Hematopoietic multipotent progenitor cell treated with erythropoietin and hydrocortisone succinate and interleukin-3 and kit ligand, for 6 days (in vitro differentiated cells): ENCODE measurements at places on chromosomes 2 and 18.

DNA sequence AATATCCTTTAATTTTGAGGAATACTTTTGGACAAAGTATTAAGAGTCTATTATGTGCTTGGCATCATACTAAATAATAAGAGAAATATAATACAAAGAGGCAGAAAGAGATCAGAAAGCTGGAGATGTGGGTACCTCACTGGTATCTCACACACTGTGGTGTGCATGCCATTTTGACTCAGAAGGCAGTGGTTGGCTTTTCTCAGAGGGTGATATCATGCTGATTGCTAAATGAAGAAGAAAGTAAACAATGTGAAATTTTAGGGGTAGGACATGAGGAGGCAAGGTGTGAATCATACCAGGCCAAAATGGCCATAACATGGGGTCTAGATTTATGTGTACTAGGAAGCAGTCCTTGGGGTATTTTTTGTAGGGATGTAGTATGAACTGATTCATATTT is 16.6 kb upstream of the SPOPL start:
- no peak for DNase-seq

DNA sequence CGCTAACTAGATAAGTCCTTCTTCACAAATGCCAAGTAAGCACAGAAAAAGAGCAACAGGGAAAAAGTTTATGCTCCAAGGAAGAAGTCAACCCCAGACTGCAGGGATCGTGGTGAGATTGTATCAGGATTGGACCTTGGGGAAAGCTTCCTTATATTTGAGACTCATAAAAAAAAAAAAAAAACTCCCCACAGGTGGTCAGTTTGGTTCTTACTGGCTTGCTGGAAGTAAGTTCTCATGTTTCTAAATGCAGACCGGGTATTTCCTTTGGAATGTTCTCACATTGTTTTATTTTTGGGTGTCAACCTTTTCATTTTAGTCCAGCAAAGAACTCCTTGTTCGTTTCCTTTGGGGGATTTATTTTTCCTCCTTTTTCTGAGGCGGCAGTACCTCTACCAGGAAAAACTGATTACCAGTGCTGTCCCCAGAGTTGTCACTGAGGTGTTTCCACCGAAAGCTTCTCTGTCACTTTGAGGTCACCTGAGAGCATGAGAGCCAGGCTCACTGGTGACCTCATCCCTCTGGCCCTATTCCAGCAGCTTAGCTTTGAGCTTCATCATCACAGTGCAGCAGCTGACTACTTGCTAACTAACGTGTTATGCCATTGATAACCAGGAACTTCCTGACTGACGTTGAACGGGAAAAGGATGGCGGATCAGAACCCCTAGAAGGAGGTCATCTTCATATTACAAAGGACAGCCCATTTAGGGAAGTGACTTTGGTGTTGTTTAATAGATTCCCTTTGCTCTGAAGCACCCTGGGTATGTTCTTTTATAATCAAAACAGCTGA is 16.8 kb upstream of the ATP8B1 start:
- peak; percentile 66 for DNase-seq

GRCh38 chr18:51617167-51617566 is 419.7 kb upstream of the MEX3C start:
- no peak for DNase-seq

- DNase-seq, result peak; percentile 71
Observed at GRCh38 chr2:68726608-68727367, 7.8 kb upstream of the ARHGAP25 start.

DNA sequence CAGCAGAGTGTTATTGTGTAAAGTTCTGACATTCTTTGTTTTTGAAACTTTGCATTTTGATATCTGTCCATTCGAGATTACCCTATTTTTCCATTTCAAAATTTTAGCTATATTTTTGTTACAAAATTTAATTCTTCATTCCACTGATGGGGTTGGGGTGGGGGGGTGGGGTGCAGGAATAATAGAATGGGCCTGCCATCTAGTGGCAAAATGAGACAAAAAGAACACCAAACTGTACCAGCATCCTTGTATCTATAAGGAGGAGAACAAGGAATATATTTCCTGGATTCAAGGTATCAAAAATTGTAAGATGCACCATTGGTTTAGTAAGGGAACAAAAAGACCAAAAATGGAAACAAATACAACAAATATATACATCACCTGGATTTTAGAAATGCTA is 27.9 kb upstream of the TTR start:
- peak; percentile 24 for DNase-seq

DNA sequence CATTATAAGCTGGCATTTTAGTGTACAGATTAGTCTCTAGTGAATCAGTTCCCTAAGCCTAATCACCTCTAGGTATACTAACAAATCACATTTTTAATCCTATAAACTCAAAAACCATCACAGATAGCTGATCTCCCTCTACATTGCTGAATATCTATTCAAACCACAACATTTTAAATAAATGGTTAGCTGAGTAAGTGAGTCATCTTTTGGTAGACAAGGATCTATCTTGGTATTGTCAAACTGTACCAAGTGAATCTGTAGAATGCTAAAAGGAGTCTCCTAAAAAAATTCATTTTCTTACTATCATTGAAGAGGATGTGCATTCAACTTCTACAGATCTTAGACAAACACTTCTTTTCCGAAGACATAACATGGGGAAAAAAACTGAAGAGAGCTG is 40.7 kb downstream of the INO80D start:
- DNase-seq, result no peak

GRCh38 chr2:195859513-195859912 is 202.5 kb downstream of the SLC39A10 start:
- no peak for DNase-seq

GRCh38 chr2:96427917-96428316 is 77.2 kb downstream of the NEURL3 start:
- DNase-seq, result no peak

- DNase-seq, result peak; percentile 66
Observed at GRCh38 chr2:161237392-161238264, 70.6 kb upstream of the PSMD14 start.

GRCh38 chr2:47221039-47221438 is 65.9 kb upstream of the STPG4 start:
- DNase-seq, result no peak

DNA sequence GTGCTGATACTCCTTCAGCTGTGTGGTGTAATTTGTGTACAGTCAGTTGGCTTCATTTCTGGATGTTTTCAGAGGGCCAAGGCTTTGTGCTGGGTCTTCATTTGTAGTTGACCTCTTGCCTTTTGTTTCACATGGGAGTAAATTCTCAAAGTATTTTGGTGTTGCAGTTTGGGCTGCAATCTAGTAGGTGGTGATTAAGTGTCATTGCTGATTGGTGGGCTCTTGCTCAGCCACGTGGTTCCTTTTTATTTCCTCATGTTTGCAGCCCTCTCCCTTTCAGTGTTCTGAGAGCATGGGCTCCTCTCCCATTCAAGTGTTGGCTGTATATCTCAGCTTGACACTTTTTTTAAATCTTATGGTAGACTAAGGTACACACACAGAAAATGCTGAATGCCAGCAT is 96.8 kb downstream of the SNTG2 start:
- DNase-seq, result peak; percentile 12

GRCh38 chr2:234853729-234854128 is 98.1 kb upstream of the SH3BP4 start:
- no peak for DNase-seq

- no peak for DNase-seq
Observed at GRCh38 chr2:16069933-16070647, 129.7 kb downstream of the MYCN start.

- no peak for DNase-seq
Observed at GRCh38 chr2:16226943-16227664, 286.8 kb downstream of the MYCN start.

GRCh38 chr2:118738106-118738505 is 109.3 kb downstream of the EN1 start:
- DNase-seq, result no peak

DNA sequence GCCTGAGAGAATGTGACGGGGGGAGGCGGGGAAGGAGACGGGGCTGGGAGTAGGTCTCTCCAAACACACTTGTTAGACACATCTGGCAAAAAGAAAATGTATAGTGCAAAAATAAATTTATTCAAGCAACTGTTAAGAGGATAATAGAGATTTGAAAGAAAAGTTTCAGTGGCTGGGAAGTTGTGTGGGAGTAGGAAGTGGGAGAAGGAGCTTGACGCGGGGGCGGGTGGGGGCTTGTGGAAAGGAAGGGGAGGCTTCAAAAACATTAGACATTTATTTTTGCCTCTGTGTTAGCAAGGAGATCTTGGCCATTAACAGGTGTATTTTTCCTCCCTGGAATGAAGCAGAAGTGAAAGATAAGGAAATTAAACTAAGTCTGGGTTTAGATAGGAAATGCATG is 90.3 kb downstream of the KLF7 start:
- no peak for DNase-seq

GRCh38 chr2:38224821-38225437 is 149.0 kb upstream of the CYP1B1 start:
- DNase-seq, result no peak

DNA sequence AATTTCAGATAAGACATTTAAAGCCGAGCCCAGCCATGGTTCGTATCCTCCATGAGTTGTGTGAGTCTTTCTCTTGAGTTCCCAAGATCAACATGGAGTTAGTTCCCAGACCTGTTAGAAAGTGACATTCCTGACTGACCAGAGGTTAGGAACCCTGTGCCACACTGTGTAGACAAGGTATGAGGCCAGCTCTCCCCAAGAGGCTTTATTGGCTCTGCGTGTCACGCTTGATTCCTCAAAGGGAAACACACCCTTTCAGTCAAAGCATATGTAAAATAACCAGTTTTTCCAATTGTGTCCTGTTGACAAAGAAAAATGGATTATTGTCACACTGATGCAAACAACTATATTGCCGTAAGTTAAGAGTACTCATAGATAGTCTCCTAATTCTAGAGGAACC is 1.2 kb downstream of the SULT1C3 start:
- DNase-seq, result no peak

GRCh38 chr2:150133623-150134022 is 353.8 kb downstream of the RND3 start:
- DNase-seq, result no peak

- no peak for DNase-seq
Observed at GRCh38 chr18:21099442-21099841, 12.2 kb downstream of the ROCK1 start.

- DNase-seq, result peak; percentile 11
Observed at GRCh38 chr2:62539606-62540407, 33.8 kb upstream of the TMEM17 start.

DNA sequence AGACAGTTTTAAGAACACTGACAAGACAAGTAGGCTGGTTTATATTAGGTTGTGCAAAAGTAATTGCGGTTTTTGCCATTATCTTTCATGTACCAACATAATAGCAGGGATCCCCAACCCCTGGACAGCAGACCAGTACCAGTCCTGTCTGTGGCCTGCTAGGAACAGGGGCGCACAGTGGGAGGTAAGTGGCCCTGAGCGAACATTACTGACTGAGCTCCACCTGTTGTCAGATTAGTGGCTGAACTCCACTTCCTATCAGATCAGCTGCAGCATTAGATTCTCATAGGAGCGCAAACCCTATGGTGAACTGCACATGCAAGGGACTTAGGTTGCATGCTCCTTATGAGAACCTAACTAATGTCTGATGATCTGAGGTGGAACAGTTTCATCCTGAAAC is 921.9 kb downstream of the CCDC85A start:
- DNase-seq, result no peak

DNA sequence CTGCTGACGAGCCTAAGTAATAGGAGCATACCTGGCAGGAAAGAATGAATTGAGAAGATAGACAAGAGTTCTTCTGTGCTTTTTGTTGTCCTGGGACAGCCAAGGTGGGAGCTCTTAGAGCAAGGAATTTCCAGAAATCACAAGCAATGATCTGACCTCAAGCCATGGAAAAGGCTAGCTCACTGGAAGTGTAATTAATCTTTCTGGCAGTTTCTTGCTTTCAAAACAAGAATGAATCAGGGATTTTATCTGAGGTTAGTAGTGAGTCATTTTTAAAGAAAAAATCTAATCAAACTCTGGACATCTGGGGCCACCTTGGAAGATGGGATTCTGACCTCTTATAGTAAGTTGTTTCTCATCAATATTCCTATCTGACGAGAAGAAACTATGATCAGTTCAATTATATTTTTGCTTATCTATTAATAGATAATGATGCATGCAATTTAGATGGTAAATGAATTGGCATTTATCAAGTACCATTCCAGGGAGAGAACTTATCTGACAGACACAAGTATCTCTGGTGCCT is 98.0 kb downstream of the ADCYAP1 start:
- no peak for DNase-seq

DNA sequence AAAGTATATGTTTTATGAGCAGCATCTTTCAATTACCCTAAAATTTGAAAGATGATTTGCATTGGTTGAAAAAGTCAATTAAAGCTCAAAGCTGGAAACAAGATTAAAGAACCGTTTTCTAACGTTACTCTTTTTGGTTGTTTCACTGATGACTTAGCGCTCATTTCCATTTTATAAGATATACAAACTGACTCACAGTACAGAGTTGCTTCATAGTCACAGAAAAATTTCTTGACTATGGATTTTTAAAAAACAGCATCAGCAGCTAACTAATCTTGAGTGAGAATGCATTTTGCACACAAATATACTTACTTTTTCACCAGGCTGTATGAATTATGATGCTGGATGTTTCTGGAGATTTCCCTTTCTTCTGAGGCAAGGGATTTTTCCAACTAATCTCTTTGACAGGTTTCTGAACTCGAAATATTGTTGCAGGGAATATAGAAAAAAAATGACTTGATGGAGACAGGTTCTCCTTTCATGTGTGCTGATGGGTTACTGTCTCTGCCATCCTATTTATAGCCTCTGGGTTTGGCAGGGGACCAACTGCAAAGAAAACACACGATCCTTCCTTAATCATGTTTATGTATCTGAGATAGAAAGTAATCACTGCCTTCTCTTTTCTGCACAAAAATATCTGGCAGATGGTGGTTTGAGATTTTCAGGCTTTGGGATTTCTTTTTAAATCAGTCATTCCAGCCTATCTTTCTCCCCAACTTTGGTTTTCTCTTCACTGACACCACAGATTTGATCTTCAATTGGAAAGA is 129.4 kb upstream of the DAPL1 start:
- DNase-seq, result no peak

DNA sequence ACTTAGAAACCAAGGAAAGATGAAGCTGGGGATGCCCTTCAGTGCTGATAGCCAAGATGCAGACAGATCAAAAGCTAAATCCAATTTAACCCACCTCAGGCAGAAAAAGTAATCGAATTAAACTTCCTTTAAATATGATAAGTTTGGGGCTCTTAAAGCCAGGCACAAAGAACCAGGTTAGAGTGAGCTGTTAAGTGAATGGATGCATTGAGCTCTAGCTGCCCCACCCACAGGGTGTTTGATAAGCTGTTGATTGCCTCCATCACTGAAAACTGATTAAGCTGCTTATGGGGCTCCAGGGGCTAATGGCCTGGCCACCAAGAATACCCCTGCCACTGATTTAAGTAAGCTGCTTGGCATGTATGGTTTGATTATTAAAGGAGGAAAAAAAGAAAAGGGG is 119.8 kb downstream of the PLEKHM3 start:
- no peak for DNase-seq

DNA sequence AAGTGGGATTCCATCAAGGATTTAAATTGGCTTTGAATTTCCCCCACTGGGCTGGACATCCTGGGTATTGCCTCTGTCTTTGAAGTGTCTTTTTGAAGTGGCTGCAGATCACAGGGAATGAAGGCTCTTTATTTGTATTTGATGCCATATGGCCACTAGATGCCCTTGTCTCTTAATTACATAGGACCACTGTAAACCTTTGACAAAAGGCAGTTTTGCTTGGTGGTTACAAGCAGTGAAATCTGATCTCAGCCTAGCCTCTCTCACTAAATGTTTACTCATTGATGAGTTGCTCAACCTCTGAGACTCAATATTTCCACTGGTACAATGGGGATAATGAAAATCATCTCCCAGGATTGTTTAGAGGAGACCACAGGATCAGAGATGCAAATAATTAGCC is 102.2 kb downstream of the INSIG2 start:
- no peak for DNase-seq

- peak; percentile 11 for DNase-seq
Observed at GRCh38 chr2:84238907-84239306, 220.2 kb downstream of the SUCLG1 start.
